ENCODE measurements at places on chromosomes 6 and 20.

GRCh38 chr20:33442136-33443005 is 1.2 kb downstream of the SNTA1 start:
- no peak for DNase-seq

DNA sequence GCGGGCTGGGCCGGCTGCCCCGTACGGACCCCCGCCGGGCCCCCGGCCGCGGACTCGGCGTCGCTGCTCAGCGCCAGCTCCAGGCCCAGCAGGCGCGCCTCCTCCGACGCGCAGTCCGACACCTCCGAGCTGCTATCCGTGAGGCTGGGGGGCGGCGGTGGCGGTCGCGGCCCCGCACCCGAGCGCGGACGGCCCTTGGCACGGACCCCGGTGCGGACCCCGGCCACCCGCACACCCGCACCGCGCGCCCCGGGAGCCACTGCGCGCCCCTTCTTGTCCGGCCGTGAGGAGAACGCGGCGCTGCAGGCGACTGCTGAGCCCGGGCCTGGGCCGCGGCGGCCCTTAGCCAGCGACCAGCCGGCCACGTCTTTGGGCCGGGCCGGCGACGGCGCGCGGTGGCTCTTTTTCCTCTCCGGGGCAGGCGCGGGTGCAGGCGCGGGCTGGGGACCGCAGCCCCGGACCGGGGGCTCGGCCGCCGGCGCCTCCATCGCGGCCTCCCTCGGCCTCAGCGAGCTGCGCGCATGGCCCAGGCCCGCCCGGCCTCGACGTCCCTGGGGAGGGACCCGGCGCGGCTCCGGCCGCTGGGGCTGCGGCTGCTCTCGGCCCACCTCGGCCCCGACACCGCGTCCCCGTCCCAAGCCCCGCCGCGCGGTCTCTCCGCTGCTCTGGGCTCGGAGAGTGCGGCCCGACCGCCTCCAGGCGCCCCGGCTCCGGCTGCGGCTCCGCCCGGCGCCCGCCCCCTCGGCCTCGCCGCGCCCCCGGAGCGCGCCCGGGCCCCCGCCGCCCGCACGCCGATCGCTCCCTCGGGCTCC is 12.9 kb upstream of the TLDC2 start:
- no peak for DNase-seq

DNA sequence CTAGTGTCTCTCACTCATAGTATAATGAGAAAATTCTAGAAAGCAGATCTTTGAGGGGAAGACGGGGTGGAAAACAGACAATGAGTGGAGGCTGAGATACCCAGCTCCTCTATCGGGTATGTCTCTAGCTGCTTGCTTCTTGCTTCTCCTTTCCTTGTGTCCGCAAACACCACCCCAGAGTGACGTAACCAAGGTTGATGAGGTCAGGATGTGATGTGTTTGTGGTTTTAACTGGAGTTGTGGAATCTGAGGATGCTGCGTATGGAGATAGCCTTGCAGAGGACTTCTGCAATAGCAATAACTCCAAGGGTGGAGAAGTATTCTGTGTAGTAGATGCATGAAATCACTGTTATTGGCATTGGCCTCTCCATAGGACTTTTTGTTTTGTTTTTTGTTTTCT is 132.7 kb upstream of the IFNGR1 start:
- DNase-seq, result no peak

DNA sequence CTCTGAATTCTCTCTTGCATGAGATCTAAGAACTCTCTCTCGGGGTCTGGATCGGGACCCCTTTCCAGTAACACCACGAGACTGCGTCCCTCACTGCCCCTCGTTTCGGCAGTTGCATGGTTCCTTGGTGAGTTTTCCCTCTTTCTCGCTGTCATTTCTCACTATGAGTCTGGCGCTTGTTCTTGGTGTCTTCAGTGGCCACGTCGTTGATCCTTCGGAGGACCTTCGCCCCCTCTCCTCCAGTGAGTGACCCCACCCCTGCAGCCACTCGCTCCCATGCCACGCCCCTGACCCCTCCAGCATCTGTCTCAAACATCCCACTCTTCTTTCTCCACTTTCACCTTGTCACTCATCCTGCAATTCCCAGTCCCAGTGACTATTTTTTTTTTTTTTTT is 23.0 kb downstream of the SYNJ2 start:
- no peak for DNase-seq

DNA sequence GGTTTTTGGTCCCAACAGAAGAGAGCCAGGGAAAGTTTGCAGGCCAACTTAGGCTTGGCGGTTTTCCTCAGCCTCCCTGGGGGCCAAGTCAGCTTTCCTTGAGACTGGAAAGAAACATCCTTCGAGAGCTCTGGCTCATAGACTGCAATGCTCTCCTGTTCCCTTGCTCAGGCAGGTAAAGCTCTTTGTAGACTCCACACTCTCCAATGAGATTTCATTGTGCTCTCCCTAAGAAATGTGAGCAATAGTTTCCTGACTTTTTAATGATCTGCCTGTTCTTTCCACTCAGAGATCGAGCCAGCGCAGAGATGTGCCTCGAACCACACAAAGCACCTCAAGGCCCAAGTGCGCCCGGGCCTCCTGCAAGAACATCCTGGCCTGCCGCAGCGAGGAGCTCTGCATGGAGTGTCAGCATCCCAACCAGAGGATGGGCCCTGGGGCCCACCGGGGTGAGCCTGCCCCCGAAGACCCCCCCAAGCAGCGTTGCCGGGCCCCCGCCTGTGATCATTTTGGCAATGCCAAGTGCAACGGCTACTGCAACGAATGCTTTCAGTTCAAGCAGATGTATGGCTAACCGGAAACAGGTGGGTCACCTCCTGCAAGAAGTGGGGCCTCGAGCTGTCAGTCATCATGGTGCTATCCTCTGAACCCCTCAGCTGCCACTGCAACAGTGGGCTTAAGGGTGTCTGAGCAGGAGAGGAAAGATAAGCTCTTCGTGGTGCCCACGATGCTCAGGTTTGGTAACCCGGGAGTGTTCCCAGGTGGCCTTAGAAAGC is 13.9 kb downstream of the TNFAIP3 start:
- no peak for DNase-seq

DNA sequence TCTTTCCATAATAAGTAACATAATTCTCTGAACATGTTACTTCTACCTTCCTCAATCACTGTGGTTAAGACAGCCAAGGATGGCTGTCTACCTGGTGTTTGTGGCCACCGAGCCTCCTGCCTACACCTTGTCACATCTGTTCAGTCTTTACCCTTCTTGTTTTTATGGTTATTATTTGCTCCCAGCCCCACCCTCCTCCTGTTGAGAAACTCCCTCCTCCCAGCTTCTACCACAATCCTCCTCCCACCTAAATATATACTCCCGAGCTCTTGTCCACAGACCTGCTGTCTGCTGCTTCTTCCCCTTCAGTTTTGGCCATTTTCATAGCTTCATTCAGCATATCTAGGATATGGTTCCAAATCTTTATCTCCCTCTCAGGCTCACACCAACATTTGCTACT is 35.7 kb upstream of the GABRR1 start:
- no peak for DNase-seq

DNA sequence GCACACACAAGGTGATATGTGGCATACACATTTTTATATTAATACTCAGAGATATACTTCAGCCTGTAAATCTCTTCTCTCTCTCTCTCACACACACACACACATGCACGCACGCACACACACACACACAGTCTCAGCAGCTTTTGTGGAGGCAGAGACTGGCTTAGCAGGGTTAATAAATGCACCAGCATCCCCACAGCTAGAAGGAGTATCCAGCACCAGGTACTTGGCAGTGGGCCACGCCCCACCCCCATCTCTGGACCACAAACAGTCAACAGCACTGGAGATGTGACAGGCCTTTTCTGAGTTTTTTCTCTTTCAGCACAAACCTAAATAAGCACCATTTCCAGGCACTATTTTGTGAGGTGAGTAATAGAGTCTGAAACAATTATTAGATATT is 47.3 kb upstream of the LRFN2 start:
- no peak for DNase-seq

GRCh38 chr6:10401632-10402223 is 13.1 kb downstream of the TFAP2A start:
- no peak for DNase-seq

DNA sequence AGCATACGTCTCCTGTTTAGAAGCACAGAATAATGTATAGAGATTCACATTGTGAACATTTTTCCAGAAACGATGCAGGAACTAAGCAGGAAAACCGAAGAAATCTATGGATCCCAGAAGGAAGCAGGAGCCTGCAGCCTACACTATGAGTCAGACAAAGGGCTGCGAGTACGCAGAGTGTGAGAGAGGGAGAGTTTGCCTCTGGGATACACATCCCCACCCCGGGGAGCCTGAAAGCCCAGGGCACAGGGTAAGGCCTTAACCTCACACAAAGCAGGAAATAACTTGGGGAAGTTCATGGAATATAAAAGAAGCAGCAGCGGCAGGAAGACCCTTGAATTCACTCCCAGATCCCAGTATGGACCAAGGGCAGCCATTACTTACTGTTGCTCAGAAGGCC is 842.1 kb upstream of the MANEA start:
- DNase-seq, result no peak

DNA sequence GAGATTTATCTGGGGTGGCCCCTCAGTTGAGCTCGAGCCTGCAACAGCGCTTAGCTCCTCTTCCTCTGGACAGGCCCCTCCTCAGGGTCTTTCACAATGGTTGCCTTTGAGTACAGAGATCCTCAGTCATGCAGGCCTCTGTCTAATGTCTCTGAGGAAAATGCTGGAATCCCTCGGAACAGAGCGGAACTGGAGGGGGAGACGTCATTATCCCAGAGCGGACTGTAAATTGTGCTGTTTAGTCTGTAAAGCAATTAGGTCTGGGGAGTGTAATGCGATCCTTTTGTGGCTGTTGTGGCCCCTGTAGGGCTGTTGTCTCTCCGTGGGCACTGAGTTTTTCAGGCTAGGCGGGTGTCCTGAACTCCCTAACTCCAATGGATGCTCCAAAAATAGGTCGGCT is 15.0 kb upstream of the DAAM2 start:
- no peak for DNase-seq

- DNase-seq, result no peak
These were observed 72.0 kb downstream of the SOX4 start for GRCh38 chr6:21665392-21666200.

- no peak for DNase-seq
These were observed 672 bp downstream of the CARMIL1 start for GRCh38 chr6:25279748-25280343.

DNA sequence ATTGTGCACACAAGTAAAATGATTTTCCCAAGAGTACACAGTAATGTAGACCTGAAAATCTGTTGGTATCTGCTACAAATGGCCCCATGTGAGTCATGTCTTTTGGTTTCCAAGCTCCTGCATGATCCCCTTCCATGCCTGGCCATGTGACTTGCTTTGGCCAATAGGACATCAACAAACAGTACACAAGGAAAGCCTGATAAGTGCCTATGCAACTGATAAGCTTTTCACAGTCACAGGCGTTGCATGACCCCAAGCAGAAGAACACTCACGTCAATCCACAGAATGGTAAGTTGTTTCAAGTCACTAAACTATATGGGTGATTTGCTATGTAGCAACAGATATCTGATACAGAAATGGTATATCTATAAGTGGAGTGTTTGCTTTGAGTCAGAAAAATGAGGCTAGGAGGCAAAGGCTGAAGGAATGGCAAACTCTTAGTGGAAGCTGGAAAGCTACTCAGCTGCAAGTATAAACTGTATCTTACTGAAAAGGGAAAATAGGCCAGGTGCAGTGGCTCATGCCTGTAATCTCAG is 160.1 kb upstream of the BEND3 start:
- peak; percentile 3 for DNase-seq

- DNase-seq, result no peak
These were observed 14.1 kb downstream of the SGK2 start for GRCh38 chr20:43572891-43573290.

DNA sequence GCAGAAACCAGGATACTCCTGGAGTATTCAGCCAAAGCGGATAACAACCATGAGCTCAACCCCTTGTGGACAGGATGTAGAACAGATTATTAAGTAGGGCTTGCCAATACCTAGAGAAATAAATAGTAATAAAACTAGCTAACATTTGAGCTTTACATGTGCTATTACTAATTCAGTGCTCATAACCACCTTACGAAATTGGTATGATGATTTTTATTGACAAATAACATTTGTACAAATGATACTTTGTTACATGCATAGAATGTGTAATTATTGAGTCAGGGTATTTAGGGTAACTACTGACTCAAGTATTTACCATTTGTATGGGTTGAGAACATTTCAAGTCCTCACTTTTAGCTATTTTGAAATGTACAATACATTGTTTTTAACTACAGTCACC is 287.9 kb downstream of the CDC5L start:
- DNase-seq, result no peak

- no peak for DNase-seq
These were observed 47.6 kb downstream of the CD109 start for GRCh38 chr6:73743556-73743955.

DNA sequence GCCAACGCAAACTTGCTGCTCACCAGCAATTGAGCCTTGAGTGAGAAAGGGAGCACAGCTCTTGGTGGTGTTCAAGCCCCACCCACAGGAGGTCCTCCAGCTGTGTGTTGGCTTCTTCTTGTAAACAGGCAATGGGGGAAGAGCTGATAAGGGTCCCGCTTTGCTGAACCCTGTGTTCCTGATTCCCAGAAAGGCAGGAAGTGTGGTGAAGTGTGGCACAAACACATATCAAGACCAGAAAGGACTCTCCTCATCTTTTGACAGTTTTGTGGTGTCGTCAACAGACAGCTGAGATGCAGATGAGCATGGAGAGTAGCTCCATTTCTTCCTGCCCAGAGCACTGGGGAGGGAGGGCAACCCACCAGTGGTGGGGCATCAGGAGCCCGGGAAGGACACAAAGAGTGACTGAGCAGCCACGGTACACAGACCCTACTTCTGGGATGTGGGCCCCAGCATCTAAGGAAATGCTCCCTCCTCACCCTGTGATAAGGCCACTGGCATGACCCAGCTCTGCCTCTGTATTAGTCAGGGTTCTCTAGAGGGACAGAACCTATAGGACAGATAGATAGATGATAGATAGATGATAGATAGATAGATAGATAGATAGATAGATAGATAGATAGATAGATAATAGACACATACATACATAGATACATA is 188.9 kb upstream of the TAB2 start:
- no peak for DNase-seq

- no peak for DNase-seq
These were observed 311.4 kb downstream of the KIF16B start for GRCh38 chr20:16261733-16262273.

DNA sequence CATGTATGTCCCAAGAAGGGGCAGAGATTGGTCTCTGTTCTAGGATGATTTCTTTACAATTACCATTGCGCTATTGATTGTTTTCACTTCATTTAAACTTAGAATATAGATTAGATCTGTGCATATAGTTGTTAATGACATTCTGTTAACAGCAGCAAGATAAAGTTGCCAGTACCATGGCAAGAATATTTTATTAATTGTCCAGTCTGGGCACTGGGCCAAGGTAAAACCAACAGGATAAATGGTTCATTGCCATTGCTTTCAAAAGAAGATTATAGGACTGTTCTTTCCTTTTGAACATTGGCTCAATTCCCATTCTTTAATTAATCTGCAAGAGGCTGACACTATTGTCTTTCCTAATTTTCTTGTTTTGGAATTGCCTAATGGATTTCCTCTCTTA is 592.4 kb downstream of the RFPL4B start:
- no peak for DNase-seq

DNA sequence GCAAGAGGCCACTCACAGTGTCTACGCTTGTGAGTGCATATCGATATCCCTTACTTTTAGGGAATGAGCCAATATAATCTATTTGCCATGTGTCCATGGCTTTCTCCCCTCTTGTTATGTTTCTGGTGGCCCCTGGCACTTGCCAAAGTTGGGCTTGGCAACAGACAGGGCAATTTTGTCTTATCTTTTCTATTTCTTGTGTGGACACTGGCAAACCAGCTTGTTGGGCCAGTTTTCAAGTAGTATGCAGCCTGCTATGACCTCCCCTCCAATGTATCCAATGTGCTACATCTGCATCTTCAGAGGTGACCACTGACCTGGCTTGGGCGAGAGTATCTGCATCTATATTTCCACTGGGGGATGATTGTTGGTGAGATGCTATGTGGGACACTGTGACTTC is 29.2 kb downstream of the GSTA2 start:
- DNase-seq, result no peak
